ENCODE measurements at places on chromosomes 12 and 14.

DNA sequence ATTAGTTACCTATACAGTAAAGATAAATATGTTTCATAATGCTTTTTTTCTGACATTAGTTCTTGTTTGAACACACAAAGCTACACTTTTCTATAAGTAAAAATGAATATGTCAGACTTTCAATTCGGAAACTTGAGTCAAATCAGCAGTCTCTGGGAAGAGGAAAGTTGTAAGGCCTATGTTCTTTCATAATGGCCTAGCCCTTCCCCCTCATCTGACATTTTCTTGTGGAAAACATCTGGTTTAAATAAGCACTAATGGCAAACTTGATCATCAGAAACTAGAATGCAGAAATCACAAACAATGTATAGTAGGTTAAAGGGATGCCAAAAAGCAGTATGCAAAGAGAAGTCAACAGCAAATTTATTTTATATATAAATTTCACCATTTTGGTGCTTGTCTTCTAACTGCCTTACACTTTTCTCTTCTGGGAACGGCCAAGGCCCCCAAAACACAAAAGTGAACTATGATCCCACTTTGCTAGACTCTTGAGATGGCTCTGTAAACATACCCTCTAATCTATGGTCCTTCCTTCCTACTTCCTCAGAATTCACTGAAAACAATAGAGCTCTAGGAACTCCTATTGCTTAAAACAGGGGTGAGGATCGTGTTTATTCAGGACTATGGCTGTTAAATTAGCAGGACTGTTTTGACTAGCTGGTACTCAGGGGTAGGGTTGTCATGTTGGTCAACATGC, 444.1 kb downstream of the RAD51B start:
- no peak for DNase-seq

DNA sequence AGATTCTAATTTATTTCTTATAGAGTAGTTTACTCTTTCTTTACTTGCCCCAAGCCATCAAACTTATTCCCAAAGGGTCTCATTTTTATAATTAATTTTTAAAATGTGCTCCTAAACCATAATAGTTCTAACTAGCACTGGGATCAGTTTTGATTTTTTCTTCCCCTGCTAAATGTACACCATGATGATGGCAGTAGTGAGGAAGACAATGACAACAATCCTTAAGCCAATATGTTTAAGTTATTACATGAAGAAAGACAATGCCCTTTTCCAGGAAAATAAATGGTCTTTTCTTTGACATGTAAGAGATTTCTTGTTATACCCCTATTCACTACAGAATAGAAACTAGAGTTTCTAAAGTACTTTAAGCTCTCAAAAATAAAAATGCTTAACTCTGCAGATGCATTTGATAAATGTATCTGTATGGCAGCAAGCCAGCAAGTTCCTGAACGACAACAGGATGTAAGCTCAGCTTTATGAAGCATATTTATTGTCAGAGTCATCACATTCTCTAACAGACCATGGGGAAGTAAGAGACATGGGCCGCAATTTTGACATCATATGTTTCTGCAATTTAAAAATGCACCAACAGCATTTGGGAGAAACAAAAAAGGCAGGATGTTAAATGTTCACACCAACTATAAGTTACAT, 36.0 kb upstream of the SNX6 start:
- no peak for DNase-seq

DNA sequence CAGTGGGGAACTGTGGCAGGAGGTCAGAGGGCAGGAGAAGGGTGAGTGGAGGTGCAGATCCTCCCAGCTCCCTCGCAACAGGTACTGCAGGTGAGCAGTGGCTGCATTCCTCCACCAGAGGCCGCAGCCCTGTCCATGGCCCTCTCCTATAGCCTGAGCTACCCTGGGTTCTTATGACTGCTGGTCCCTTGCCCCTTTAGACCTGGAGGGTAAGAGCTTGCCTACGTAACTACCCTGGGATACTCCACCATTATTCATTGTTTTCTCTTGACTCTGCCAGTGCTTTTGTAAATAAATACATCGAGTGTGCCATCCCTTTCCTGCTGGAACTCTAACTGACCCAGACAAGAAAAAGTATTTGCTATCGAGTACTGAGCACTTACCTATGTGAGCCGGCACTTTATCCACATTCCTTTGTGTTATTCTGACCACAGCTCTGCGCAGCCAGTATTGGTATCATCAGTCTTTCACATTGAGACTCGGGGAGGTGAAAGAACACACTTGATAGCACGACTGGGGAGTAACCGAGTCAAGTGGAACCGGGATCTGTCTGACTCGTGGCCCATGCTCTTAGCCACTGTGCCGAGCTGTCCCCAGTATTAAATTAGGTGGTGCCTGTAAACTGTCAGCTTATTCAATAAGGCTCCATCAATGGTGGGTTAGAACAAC, 38.5 kb downstream of the LTBP2 start:
- DNase-seq = no peak

DNA sequence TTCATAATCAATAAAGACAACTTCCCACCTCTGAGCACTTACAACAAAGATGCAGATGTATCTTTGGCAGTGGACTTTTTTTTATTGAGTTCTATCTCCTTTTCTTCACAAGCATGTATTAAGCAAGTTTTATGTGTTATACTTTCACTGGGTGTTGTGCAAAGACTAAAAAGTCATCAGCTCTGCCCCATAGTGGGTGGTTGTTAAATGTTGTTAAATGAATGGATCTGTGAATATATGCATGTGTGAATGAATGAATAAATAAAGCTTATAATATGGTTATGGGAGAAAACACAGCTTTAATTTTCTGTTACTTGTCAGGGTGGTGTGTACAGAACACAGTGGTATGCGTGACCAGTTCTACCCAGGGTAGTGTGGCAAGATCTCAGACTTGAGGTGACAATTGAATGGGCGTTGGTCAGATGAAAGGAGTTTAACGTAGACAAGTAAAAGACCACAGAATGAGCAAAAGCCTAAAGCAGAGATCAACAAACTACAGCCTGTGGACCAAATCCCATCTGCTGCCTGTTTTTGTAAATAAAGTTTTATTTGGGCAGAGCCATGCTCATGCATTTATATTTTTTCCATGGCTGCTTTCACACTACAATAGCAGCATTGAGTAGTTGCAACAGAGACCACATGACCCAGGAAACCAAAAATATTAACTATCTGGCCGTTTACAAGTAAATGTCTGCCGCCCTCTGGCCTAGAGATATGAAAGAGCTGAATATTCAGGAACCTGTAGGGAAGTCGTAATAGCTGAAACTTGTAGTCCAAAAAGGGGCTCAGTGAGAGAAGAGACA, 207.4 kb upstream of the EEA1 start:
- DNase-seq = no peak

DNA sequence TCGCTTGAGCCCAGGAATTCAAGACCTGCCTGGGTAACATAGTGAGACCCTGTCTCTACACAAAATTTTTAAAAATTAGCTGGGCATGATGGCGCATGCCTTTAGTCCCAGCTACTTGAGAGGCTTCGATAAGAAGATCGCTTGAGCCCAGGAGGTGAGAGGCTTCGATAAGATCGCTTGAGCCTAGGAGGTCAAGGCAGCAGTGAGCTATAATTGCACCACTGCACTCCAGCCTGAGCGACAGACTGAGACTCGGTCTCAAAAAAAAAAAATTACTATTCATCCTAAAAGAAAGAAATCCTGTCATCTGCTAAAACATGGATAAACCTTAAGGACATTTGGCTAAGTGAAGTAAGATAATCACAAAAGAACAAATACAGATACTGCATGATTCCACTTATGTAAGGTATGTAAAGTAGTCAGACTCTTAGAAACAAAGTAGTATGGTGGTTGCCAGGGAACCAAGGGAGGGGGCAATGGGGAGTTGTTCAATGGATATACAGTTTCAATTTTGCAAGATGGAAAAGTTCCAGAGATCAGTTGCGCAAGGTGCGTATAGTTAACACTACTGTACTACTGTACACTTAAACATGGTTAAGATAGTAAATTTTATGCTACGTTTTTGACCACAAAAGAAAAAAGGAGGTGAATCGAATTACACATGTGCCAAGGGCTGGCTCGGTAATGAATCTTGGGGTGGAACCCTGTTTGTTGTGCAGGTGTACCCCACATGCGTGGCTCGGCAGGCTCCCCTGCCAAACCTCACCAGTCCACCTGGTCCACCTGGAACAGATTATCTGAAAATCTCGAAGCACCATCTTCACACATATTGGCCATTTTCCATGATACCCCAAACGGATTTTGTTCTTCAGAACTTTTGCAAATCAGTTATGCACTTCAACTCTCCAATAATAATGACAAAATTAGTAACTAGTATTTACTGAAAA, 18.3 kb upstream of the ATP2A2 start:
- no peak for DNase-seq

Measured in memory B cell (primary cell).